IgD-negative memory B cell (primary cell): ENCODE measurements at places on chromosomes 3 and 15. TPM values are rescaled to one million over a fixed set of nuclear protein-coding genes. Genes with fewer than 3 reads are reported as not detected.

The LPP gene
- 29.2 TPM for polyA plus RNA-seq

The SELENOS gene
- 55.2 TPM for polyA plus RNA-seq

The PYGO1 gene
- not detected for polyA plus RNA-seq

The TUSC7 gene
- not detected for polyA plus RNA-seq

The FAM131A gene
- polyA plus RNA-seq, result 2.6 TPM

The GABRB3 gene
- not detected for polyA plus RNA-seq

The SYNPR gene
- not detected for polyA plus RNA-seq

The PML gene
- 43.4 TPM for polyA plus RNA-seq

The ISLR2 gene
- not detected for polyA plus RNA-seq
